ENCODE measurements at places on chromosomes 5 and 9.

DNA sequence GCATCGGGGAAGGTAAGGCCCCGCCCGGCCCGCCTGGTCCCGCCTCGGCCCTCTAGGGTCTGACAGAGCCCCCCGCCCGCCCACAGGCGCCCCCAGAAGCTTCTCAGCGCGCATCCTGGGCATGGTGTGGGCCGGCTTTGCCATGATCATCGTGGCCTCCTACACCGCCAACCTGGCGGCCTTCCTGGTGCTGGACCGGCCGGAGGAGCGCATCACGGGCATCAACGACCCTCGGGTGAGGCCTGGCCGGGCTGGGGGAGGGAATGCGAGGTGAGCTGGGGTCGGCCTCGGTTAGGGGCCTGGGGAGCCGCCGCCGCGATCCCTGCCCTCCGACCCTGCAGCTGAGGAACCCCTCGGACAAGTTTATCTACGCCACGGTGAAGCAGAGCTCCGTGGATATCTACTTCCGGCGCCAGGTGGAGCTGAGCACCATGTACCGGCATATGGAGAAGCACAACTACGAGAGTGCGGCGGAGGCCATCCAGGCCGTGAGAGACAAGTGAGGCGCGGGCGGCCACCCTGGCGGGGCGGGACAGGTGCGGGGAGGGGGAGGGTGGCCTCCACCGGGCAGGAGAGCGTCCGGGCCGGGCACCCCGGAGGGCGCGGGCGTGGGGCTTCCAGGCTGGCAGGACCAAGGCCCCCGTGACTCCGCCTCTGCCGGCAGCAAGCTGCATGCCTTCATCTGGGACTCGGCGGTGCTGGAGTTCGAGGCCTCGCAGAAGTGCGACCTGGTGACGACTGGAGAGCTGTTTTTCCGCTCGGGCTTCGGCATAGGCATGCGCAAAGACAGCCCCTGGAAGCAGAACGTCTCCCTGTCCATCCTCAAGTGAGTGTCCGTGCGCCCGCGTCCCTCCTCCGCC lies 7.1 kb downstream of the LRRC26 start:
- DNase-seq, result no peak

DNA sequence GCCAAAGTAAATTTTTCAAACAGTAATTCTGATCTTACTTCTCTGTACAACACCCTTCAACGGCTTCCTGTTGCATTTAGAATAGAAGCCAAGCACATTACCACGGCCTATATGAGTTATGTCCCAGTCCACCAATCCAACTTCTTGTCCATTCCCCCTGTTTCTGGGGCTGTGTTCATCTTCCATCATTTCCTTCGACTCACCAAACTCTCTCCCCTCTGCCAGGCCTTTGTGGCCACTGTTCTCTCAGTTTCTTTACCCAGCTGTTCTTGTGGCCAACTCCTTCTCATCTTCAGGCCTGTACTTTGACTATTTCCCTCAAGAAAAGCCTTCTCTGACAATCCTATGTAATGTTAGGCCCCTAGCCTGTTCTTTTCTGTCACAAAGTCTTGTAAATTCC lies 259.4 kb upstream of the EFNA5 start:
- DNase-seq, result no peak

- DNase-seq, result no peak
Measured at GRCh38 chr9:81815781-81816180, 112.4 kb upstream of the SPATA31D4 start.

GRCh38 chr5:6402939-6403338 lies 24.6 kb upstream of the MED10 start:
- DNase-seq, result no peak

DNA sequence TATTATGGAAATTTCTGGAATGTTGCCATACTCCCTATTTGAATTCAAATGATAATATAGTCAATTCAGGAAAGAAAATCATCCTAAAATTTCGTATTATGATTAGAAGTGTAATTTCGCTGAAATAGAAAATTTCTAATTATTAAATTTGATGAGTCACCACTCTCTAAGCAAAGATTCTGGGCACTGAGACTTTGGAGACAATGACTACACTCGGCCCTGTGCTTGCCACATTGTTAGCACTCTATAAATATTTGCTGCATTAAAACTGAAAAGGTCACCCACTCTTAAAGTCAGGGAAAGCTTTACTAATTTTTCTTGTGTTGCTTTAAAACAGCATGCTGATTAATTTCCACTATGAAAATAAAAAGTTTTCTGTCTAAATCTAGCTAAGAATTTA lies 240.3 kb downstream of the TLE4 start:
- DNase-seq, result no peak

- DNase-seq, result no peak
Measured at GRCh38 chr9:88198341-88198807, 60.1 kb upstream of the SPATA31C2 start.

GRCh38 chr9:115615000-115615401 lies 497.0 kb upstream of the TNC start:
- no peak for DNase-seq

DNA sequence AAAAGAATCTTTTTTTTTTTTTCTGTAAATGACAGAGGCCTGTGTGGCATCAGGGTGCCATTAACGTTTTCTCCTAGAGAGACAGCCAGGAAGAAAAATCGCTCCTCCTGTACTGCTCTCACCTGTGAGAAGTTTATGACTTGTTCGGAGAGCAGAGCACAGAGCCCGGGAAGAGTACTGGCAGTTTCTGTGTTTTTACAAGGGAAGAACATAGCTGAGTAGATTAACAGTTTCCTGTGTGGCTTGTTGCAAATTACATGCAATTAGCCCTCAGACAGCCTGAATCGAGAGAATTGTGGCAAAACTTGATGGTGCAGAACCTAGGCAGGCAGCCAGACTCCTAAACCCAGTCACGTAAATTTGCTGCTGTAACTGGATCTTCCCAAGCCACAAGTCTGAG lies 32.1 kb downstream of the PRKACG start:
- no peak for DNase-seq

GRCh38 chr5:169631360-169631759 lies 5.7 kb upstream of the DOCK2 start:
- no peak for DNase-seq

DNA sequence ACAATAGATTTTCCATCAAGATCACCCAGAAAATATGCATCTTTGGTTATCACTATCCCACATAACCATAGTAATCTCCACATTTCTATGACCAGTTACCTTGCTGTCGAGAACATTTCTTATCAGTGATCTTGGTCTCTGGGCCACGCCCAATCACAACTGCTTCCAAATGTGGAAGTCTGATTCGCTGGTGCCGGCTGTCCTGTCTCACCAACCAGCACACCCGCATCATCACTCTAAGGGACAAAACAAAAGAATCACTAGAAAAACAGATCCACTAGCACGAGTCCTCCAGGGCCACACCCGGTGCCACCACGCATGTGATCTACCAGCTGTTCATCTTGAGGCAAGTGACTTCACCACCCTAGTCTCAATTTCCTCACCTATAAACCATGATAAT lies 11.8 kb downstream of the APTX start:
- DNase-seq, result no peak

DNA sequence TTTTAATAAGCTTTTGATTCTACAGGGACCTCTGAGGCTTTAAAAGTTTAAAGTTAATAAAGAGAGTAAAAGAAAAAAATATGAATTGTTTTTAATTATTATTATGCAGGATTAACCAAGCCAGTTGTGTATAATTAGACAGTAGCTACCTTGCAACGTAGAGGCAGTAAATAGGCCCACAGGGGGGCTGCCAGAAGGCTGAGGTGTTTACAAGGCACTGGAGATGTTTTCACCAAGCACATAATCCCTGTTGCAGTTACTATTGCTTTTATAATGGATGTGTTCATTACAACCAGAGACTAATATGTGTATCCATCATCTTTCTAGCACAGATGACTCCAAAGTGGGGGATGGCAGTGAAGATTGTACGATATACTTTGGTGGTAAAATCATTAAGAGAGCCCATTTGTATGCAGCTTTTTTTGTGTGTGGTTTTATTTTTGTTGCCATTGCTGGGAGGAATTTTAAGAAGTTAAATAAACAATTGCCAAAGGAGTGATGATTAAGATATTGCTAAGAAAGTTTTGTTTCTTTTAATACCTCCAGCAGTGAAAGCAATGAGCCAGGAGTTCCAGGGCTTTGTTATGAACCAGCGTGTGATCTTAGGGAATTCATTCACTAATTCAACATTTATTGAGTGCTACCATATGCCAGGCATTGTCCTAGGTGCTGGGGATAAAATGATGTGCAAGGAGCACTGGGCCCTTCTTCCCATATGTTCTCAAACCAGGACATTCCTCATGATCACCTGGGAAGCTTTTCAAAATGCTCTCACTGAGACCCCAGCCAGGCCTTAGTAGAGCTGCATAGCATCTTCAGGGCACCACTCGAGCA lies 138.7 kb upstream of the EFNA5 start:
- no peak for DNase-seq

- no peak for DNase-seq
Measured at GRCh38 chr5:59709846-59710245, 183.7 kb downstream of the PDE4D start.

DNA sequence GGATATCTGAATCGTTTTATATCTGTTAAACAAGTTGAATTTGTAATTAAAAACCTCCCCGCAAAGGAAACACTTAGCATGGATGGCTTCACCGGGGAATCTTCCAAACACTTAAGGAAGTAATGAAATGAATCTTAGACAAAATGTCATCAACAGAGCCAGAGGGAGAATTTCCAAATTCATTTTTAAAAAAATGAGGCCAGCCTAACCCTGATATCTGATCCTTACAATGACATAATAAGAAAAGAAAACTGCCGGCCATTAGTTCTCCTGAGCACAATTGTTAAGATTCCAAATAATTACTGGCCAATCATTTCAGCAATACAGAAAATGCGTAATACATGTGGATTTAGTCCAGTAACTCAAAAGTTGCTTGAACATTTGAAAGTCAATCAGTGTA lies 6.1 kb upstream of the KIF12 start:
- no peak for DNase-seq

GRCh38 chr9:107755246-107755645 lies 265.7 kb upstream of the KLF4 start:
- DNase-seq, result no peak

GRCh38 chr9:31355965-31356364 lies 1028.5 kb upstream of the ACO1 start:
- DNase-seq, result no peak

- no peak for DNase-seq
Measured at GRCh38 chr5:132380047-132380446, 10.5 kb downstream of the SLC22A5 start.

DNA sequence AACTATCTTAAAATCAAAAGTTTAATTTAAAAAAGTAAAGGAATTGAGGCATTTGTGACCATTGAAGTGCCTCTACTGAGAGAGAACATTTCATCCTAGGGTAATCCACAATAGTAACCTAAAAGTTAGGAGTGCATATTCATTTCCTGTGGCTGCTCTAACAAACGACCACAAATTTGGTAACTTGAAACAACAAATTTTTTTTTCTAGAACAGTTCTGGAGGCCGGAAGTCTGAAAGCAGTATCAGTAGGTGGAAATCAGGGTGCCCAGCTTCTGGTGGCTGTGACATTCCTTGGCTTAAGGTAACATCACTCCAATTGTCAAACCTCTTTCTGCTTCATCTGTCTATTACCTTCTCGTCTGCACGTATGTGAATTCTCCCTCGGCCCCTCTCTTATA lies 67.1 kb upstream of the SSBP2 start:
- DNase-seq, result no peak

DNA sequence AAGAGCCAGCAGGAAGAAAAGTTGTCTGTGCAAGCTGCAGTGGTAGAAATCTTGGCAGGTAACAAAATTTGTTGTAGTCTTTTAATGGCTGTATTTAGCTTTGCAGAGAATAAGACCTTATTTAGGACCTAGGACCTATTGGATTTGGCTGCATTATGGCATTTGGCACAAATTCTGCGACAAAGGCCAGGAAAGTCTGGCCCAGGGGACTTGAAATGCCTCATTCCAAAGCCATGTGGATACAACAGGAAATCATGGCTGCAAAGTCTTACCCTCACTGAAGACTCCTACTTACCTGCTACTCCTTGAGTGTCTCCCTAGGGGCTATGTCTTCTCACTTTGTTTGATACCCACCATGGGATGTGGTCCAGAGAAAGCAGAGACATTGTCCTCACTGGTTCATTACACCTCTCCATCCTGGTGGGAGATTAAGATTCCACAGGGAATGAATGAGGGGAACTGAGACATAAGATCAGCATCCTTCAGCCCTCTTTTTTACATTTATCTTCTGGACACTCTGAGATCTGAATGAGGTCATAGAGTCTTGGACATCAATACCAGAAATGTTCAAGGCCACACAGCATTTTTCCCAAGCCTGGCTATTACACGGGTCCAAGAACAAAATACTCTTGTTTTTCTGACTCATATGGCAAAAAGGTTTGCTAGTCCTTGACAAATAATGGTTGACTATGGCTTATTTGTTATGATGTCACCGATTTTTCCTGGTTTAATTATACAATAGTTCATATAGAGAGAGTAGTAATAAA lies 119.4 kb downstream of the PDE8B start:
- DNase-seq, result no peak

DNA sequence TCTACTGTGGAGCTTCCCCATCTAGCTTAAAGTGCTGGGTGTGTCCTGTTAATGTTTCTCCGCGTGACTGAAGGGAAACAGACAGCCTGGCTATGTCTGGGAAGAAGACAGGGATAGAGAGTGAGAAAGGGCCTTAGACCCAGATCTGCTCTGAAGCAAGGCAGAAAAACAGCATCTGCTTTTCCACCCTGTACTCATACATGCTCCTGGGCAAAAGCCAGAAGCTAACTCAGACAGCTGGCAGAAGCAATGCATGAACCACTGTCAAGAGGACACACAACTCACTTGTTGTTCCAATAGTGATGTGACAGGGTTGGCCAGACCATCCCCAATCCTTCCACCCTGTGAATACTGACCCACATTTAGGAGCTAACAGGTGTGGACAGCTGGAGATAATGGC lies 63.3 kb downstream of the DPYSL3 start:
- no peak for DNase-seq

GRCh38 chr5:151660616-151661495 lies 25.9 kb downstream of the SPARC start:
- no peak for DNase-seq

DNA sequence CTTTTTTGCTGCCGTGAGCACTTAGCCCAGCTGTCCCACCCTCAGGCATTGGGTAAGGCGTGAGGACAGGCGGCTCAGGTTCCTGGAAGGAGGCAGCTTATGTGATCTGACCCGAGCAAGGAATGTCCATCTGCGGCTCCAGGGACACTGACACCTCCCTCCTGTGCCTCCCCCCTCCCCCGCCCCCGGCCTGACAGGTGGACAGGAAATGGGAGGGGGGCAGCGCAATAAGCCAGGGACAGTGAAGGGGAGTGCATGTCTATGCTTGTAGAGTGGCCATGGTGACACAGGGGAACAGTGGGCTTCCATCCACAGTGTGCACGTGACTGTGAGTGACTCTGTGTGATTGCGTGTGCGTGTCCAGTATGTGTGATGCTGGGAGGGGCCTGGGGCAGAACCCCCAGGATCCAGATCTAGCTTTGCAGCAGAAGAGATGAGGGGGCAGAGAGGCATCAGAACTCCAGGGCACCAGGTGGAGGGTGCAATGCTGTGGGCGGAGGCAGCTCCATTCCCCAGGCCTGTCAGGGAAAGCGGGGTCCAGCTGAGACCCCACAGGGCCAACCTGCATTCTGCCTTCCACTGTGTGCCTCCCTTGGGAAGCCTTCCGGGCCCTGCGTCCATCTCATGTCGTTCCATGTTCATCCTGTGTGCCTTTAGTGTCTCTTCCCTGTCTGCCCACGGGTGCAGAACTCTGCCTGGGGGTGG lies 30.5 kb downstream of the CNTFR start:
- DNase-seq, result no peak
